ENCODE measurements at places on chromosomes 12 and 14. TPM values are rescaled to one million over a fixed set of nuclear protein-coding genes. Genes with fewer than 3 reads are reported as not detected.

FRMD6 gene
- total RNA-seq: 340 TPM

TRAFD1 gene
- total RNA-seq: 55.8 TPM

TTLL5 gene
- 17.5 TPM for total RNA-seq

KRT82 gene
- total RNA-seq: not detected

SDR39U1 gene
- 10.3 TPM for total RNA-seq

PYGL gene
- total RNA-seq: 78.5 TPM

PRICKLE1 gene
- 4.3 TPM for total RNA-seq

CFAP54 gene
- 1.4 TPM for total RNA-seq

MMP14 gene
- total RNA-seq: 348 TPM

TMEM119 gene
- 62.7 TPM for total RNA-seq

CLEC12A gene
- total RNA-seq: not detected

BTBD7 gene
- 24.9 TPM for total RNA-seq

CGRRF1 gene
- 10.4 TPM for total RNA-seq

EPYC gene
- total RNA-seq: 0.09 TPM

DDX23 gene
- 91.2 TPM for total RNA-seq

RNASE11 gene
- not detected for total RNA-seq

GLT8D2 gene
- 75.8 TPM for total RNA-seq

ZNF605 gene
- total RNA-seq: 8.1 TPM

MYO1A gene
- not detected for total RNA-seq

LMNTD1 gene
- 0.37 TPM for total RNA-seq

ATF7 gene
- total RNA-seq: 7.9 TPM

SRRM4 gene
- under 0.01 TPM for total RNA-seq

ABHD4 gene
- total RNA-seq: 12.4 TPM

ADAM21 gene
- 0.55 TPM for total RNA-seq

NOVA1 gene
- 1.4 TPM for total RNA-seq

SLC35E3 gene
- 3.1 TPM for total RNA-seq

PKP2 gene
- 0.55 TPM for total RNA-seq

KRT6C gene
- total RNA-seq: not detected

MMP19 gene
- 5.9 TPM for total RNA-seq

RGS6 gene
- total RNA-seq: not detected

CDCA4 gene
- total RNA-seq: 8.3 TPM

ITFG2 gene
- 9.8 TPM for total RNA-seq

ARF3 gene
- total RNA-seq: 27.6 TPM

POTEM gene
- total RNA-seq: not detected

CMKLR1 gene
- total RNA-seq: 0.14 TPM

TXNDC16 gene
- total RNA-seq: 2.0 TPM

A2M gene
- 12.1 TPM for total RNA-seq

CNIH1 gene
- total RNA-seq: 172 TPM

RNU4-1 gene
- total RNA-seq: under 0.01 TPM

PPP1R36 gene
- total RNA-seq: 1.1 TPM

PLEKHG7 gene
- not detected for total RNA-seq

ISCA2 gene
- total RNA-seq: 10.1 TPM

TC2N gene
- 0.65 TPM for total RNA-seq

ZDHHC22 gene
- not detected for total RNA-seq

NR1H4 gene
- 0.37 TPM for total RNA-seq

C1QL4 gene
- not detected for total RNA-seq

OTX2 gene
- total RNA-seq: not detected

ASCL1 gene
- not detected for total RNA-seq

TPI1 gene
- total RNA-seq: 1,630 TPM

TAS2R8 gene
- not detected for total RNA-seq

MDP1 gene
- total RNA-seq: 17.7 TPM

PRH1 gene
- total RNA-seq: 16.6 TPM

GAS2L3 gene
- total RNA-seq: 6.3 TPM

NAB2 gene
- 39.9 TPM for total RNA-seq

CD163 gene
- not detected for total RNA-seq
